ENCODE measurements at places on chromosomes 6 and 20. TPM values are rescaled to one million over a fixed set of nuclear protein-coding genes. Genes with fewer than 3 reads are reported as not detected.

- no peak for DNase-seq
These were observed 86.9 kb downstream of the RFX6 start for GRCh38 chr6:116963972-116964371.

Gene UBE2C
- total RNA-seq = not detected

DNA sequence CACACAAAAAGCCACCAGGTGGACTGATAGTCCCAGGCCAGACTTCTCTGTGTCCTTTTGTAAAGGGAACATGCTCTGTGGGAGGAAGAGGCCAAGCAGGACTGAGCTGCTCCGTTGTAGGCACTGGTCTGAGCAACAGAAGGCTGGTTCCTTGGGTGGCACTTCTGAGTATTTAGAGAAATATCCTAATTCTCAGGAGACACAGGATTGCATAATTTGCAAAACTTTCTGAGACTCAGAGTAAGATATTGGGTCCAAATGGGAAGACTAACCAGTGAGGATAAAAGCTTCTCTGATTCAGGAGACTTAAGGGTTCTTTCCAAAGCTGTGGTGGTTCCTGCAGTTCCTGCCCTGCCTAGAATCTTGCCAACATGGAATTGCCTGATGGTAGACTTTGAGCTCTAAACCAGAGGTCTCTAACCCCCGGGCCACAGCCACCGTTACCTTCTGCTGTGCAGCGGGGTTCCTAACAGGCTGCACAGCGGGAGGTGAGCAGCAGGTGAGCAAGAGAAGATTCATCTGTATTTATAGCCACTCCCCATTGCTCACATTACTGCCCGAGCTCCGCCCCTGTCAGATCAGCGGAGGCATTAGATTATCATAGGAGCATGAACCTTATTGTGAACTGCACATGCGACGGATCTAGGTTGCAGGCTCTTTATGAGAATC lies 107.0 kb downstream of the OLIG3 start:
- DNase-seq = no peak

Gene SLPI
- total RNA-seq = 2.3 TPM

- DNase-seq = no peak
These were observed 20.8 kb downstream of the ADGRG6 start for GRCh38 chr6:142322504-142323198.

Gene SLC52A3
- 0.92 TPM for total RNA-seq

DNA sequence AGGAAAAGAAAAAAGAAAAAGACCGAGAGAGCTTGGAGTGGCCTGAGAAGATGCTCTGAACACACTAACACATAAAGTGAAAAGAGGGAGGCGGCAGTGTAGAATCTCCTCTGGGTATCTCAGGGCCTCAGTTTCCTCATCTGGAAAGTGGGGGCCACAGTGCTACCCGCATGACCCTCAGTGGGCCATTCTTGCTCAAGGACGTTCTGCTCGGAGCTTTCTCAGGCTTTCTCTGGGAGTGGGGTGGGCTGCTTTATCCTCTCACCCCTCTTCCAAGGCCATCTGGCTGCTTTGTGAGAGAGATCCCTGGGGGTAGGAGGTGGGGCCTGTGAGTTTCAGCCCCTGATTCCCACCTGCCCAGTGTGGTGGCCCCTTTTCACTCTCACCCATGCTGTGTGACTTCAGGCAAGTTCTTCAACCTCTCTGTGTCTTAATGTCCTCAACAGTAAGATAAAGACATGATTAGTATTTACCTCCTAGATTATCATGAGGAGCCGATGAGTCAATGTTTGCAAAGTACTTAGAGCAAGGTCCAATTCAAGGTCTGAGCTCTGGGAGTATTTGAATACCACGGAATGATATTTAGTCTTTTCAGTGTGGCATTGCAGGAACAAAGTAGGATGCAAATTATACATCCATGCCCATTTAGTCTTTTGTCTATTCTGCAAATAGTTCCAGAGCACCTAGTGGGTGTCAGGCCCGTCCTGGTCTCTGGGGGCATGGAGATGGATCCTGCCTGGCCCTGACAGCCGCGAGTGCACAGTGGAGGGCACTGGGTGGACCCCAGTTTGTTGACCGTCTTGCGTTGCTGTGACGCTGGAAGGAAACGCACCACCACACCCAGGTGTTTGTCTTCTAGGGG lies 34.3 kb downstream of the SRC start:
- DNase-seq = no peak

DNA sequence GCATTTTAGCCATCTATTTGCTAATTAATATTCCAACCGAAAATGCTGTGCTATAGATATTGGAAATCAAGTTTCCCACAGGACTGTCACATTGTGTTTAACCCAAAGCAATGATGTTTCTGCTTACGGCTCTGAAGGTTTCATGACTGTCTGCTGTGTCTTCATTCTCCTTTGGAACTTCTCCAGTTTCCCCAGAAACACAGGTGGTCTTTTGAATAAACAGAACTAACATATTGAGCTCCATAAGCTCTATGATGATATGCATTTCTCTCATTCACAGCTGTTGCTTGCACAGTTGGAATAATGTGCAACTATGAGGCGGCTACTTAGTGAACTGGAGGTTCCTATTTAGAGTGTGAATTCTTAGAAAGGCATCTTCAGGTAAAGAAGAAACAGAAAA lies 266.0 kb upstream of the ID4 start:
- no peak for DNase-seq

Gene KHDRBS2
- 40.3 TPM for total RNA-seq

- no peak for DNase-seq
These were observed 86.5 kb upstream of the MRPS10 start for GRCh38 chr6:42304053-42304712.

GRCh38 chr20:58235010-58235409 lies 6.6 kb upstream of the ANKRD60 start:
- no peak for DNase-seq

Gene TMEM151B
- total RNA-seq = 116 TPM

GRCh38 chr6:144286503-144287393 lies 1.6 kb downstream of the UTRN start:
- peak; percentile 10 for DNase-seq

Gene ROMO1
- 45.0 TPM for total RNA-seq

- no peak for DNase-seq
These were observed 87.8 kb downstream of the HFE start for GRCh38 chr6:26175033-26175427.

- no peak for DNase-seq
These were observed 48.0 kb upstream of the DEK start for GRCh38 chr6:18312368-18312767.

- DNase-seq = no peak
These were observed 5.7 kb downstream of the RING1 start for GRCh38 chr6:33213989-33214335.

GRCh38 chr6:132887204-132887603 lies 72.8 kb downstream of the RPS12 start:
- no peak for DNase-seq

- DNase-seq = peak; percentile 40
These were observed 199.0 kb upstream of the KCNG1 start for GRCh38 chr20:51221791-51222408.

- no peak for DNase-seq
These were observed 70.8 kb upstream of the SLC35B3 start for GRCh38 chr6:8506126-8506525.

Gene GPX6
- total RNA-seq = not detected

Gene C4A
- 141 TPM for total RNA-seq

Gene OR14J1
- total RNA-seq = not detected

- no peak for DNase-seq
These were observed 776.3 kb downstream of the EYS start for GRCh38 chr6:64930681-64931080.

DNA sequence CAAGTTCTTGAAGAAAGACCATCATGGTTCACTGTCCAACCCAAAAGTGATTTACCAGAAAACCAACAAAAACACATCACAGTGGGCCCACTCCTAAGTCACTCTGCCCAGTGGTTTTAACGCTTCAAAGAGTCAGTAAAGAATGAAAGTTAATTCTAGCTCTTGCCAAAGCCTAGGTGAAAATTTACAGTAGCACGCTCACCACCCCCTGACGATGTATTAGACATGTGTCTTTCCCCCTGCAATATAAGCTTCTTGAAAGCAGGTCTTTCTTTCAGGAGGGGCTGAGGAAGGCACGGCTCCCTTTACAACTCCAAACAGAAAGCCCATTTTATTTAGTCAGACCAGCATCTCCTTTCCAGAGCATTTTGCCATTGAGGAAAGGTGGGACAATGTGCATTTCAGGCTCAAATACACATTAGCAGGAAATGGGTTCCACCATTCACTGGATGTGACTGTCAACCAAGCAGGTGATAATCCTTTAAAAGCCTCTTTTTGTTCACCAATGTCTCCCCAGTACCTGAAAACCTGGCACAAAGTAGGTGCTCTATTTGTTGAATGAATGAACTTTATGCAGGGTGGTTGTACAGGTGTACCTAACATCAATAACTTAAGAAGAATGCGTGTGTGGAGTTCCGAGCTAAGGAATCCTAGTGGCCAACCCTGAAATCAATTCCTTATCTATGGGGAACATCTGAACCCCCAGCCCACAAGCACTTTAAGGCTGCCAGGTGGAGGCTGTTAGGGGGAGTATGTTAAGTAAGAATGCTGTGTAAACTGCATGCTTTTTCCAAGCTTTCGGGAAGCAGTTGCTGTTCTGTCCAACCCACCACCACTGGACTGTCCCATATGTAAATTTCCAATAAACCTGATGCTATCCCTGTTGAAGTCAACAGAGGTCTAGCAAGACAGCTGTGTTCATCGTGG lies 11.4 kb downstream of the EZR start:
- DNase-seq = no peak

Measured in dorsolateral prefrontal cortex (tissue), 122 donors.